HFFc6 (cell line): ENCODE measurements at places on chromosomes 1 and 21.

- DNase-seq: peak; percentile 87
Observed at GRCh38 chr1:229756666-229757065, 130.6 kb downstream of the URB2 start.

DNA sequence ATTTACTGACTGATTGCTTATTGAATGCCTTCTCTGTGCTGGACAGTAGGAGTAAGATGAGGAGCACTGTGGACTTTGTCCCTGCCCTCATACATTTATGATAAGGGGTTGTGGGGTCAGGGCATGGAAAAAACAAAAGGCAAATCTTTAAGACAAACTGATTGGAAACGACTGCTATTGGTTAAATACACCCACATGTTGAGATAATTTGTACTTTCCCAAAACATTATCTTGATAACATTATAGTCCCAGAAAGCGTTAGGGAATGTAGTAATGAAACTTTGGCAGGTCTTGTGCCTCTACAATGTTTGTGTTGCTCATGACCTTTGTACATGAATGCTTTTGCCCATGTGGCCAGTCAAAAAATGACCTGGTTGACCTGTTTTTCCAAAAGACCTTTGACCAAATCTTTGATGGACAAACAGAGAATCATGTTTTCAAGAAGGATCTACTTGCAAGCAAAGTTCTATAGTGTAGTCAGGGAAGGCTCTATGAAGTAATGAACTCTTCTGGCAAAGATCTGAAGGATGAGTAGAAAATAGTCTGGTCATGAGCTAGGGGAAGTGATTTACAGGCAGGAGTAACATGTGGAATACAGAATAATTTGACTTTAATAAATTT is 50.9 kb downstream of the LEPR start:
- DNase-seq: no peak

DNA sequence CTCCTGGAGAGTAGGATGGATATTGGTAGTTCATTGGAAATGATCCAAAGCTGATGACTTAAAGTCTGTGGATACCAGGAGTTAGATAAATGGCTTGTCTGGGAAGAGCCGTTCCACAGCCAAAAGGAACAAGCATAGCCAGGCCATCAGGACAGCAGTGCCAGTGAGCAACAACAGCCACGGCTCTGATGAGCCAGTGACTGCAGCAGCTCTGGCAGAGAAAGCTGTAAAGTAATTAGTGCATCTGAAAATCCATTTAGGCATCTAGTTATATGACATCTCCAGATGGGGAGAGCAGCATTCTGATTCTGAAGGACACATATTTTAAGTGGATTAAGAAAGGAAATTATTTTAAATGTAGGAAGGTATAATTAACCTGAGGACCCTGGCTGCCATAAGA is 256.2 kb upstream of the PLXNA2 start:
- no peak for DNase-seq

GRCh38 chr1:56426587-56427381 is 152.6 kb downstream of the PLPP3 start:
- no peak for DNase-seq
